ENCODE measurements at places on chromosomes 11 and 22. TPM values are rescaled to one million over a fixed set of nuclear protein-coding genes. Genes with fewer than 3 reads are reported as not detected.

- H3K4me1 ChIP-seq, result peaks cover 54% of the 10 kb centered on the region
- H3K4me3 ChIP-seq, result no peak overlapping the region
Measured at GRCh38 chr11:62435846-62436660, 17.2 kb downstream of the SCGB1A1 start.

GRCh38 chr11:132008872-132009271 is 638.5 kb downstream of the NTM start:
- no peaks in the 10 kb centered on the region for H3K4me1 ChIP-seq
- H3K27me3 ChIP-seq, result peaks cover 6% of the 10 kb centered on the region
- H3K4me3 ChIP-seq, result no peak overlapping the region
- DNase-seq, result no peak
- no peak overlapping the region for H3K27ac ChIP-seq

GRCh38 chr11:127943763-127944162 is 643.6 kb downstream of the ETS1 start:
- DNase-seq, result no peak
- H3K4me1 ChIP-seq, result no peaks in the 10 kb centered on the region
- no peak overlapping the region for H3K27ac ChIP-seq

- H3K27me3 ChIP-seq, result no peaks in the 10 kb centered on the region
- H3K27ac ChIP-seq, result no peak overlapping the region
- H3K4me3 ChIP-seq, result no peak overlapping the region
- DNase-seq, result no peak
- H3K4me1 ChIP-seq, result no peaks in the 10 kb centered on the region
- H3K36me3 ChIP-seq, result no peaks in the 10 kb centered on the region
Measured at GRCh38 chr11:72451831-72452376, 17.6 kb upstream of the CLPB start.

- no peaks in the 10 kb centered on the region for H3K36me3 ChIP-seq
- no peak for DNase-seq
- H3K27me3 ChIP-seq, result peaks cover 3% of the 10 kb centered on the region
- peaks cover 4% of the 10 kb centered on the region for H3K4me1 ChIP-seq
Measured at GRCh38 chr11:35554491-35555437, 29.3 kb upstream of the PAMR1 start.

DNA sequence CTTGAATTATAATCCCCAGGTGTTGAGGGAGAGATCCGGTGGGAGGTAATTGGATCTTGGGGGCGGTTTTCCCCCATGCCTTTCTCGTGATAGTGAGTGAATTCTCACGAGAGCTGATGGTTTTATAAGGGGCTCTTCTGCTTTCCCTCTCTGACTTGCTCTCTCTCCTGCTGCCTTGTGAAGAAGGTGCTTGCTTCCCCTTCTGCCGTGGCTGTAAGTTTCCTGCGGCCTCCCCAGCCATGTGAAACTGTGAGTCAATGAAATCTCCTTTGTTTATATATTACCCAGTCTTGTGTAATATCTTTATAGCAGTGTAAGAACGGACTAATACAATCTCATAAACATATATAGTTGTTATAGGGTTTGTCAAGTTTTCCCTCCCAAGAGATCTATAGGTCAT is 32.8 kb downstream of the KCNE3 start:
- H3K4me3 ChIP-seq, result no peak overlapping the region
- no peak overlapping the region for H3K27ac ChIP-seq
- H3K36me3 ChIP-seq, result no peaks in the 10 kb centered on the region
- no peaks in the 10 kb centered on the region for H3K27me3 ChIP-seq

DNA sequence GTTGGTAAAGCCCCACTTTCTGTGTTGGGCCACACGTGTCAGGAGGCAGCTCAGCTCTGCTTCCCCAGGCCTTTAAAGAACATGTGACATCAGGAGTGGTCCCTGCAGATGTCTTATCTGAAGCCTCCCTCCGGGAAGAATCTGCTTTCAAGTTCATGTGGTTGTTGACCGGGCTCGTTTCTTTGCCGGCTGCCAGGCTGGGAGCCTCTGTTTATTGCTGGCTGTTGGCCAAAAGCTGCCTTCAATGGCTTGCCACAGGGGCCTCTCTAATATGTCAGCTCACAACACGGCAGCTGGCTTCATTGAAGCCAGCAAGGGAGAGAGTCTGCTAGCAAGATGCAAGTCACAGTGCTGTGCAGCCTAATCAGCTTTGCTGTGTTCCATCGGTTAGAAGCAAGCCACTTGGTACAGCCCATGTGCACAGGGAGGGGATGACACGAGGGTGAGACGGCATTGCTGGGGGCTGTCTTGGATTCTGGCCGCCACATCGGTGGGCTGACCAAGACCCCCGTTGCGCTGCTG is 14.6 kb downstream of the MRGPRF start:
- H3K4me1 ChIP-seq, result peaks cover 12% of the 10 kb centered on the region
- no peaks in the 10 kb centered on the region for H3K36me3 ChIP-seq
- peak; percentile 23 for DNase-seq

- H3K4me3 ChIP-seq, result no peak overlapping the region
- no peak for DNase-seq
- no peaks in the 10 kb centered on the region for H3K36me3 ChIP-seq
- no peak overlapping the region for H3K27ac ChIP-seq
- no peaks in the 10 kb centered on the region for H3K27me3 ChIP-seq
Measured at GRCh38 chr11:33942954-33943353, 51.1 kb upstream of the LMO2 start.

DNA sequence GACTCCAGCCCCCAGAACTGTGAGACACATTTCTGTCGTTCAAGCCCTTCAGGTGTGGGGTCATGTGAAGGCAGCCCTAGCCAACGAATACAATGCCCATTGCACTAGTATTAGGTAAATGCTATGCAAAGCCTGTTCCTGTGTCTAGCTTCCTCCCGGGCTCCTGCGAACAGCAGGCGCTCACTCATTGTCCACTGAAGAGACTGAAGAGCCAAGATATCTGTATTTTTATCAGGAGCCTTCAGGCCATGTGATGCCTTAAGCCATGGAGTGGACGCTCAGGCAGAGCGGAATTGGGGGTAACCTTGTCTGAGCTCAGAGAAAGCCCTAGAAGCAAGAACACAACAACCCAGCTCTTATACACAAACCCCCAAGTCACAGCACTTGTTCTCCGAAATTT is 4.2 kb upstream of the TMPRSS6 start:
- no peak overlapping the region for H3K4me3 ChIP-seq
- H3K36me3 ChIP-seq, result no peaks in the 10 kb centered on the region

DNA sequence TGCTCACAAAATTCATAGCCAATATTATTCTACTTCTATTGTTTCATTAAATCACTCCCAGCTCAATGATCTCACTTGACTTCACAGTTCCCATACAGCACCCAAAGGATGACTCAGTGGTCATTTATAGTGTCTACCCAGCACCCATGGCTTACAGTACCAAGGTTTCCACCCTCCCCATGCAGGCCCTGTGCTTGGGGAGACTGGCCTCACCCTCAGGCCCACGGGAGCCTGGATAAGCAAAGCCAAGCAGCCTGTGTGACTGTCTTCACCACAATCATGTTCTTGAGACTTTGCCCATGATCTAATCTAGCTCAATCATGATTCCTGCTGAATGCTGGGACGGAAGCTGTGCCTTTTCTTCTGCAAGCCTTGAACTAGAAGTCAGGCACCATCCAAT is 97.6 kb downstream of the SLC36A4 start:
- H3K27ac ChIP-seq, result no peak overlapping the region
- H3K27me3 ChIP-seq, result no peaks in the 10 kb centered on the region
- DNase-seq, result no peak
- no peaks in the 10 kb centered on the region for H3K4me1 ChIP-seq
- no peaks in the 10 kb centered on the region for H3K36me3 ChIP-seq

DNA sequence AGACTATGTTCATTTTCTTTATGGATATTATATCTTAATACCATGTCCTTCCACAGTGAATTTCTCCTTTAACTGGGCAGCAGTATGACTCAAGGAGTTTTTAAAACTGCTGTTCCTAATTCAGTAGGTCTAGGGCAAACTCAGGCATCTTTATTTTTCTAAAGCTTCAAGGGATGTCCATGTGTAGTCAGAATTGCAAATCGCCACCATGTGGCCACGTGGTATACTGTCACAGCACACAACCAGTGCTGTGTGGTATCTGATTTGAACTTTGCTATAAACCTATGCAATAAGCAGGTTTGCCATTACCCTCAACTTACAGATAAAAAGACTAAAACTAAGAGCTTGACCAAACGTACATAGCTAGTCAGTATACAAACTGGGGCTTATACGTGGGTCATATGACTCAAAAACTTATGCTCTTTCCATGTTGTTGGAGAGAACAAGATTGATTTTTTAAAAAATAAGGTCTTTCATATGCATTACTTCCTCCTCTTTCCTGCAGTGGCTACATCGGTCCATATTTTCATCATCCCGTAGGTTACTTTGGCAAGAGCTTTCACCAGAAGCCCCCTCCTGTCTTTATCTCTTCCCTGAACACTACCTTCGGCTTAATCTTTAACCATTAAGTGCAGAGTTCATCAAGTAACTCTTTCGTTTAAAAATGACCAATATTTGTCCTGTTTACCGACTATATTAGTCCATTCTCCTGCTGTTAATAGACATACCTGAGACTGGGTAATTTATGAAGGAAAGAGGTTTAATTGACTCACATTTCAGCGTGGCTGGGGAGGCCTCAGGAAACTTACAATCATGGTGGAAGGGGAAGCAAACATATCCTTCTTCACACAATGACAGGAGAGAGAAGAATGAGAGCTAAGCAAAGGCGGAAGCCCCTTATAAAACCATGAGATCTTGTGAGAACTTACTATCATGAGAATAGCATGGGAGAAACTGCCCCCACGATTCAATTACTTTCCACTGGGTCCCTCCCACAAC is 8.0 kb upstream of the HTATIP2 start:
- no peak overlapping the region for H3K4me3 ChIP-seq
- DNase-seq, result no peak
- no peak overlapping the region for H3K27ac ChIP-seq
- no peaks in the 10 kb centered on the region for H3K36me3 ChIP-seq
- no peaks in the 10 kb centered on the region for H3K4me1 ChIP-seq

DNA sequence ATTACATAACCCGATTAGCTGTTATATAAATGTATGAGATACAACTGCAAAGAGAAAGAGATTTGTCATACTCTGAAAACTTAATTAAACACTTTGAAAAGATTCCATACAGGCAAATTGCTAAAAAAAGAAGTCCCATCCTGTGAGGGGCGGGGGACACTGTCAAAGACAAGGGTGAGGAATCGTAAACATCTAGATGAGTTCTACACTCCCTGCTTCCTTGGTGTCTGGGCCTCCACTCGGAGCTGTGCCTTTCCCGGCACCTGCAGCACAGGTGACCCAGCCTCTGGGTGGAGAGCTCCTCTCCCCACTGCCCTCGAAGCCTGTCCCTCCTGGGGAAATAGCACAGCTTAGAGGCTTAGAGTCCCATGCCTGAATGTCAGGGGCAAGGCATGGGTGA is 69.2 kb upstream of the CRYBB3 start:
- H3K27ac ChIP-seq, result no peak overlapping the region
- no peak overlapping the region for H3K4me3 ChIP-seq
- no peaks in the 10 kb centered on the region for H3K36me3 ChIP-seq
- DNase-seq, result no peak
- H3K4me1 ChIP-seq, result peaks cover 60% of the 10 kb centered on the region

DNA sequence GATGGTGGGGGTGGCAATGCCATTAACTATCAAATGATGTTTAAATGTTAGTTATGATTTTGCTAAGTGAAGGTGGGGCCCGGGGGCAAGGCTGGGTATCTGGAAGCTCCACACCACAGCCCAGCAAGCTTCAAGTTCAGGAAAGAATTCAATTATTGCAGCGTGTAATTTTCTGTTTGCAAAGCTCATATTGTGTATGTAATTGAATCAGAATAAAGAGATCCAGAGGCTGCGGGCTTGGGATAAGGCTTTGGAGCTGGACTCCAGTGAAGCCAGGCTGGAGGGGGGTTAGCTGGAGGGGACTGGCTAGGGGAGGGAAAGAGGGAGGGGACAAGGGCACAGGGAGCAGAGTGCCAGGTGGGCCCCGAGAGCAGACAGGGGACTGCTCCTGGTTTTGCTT is 557.1 kb upstream of the CADM1 start:
- H3K27me3 ChIP-seq, result no peaks in the 10 kb centered on the region
- H3K27ac ChIP-seq, result no peak overlapping the region
- no peaks in the 10 kb centered on the region for H3K36me3 ChIP-seq
- H3K4me1 ChIP-seq, result no peaks in the 10 kb centered on the region

GRCh38 chr22:20418211-20418788 is 19.3 kb downstream of the SCARF2 start:
- peaks cover 17% of the 10 kb centered on the region for H3K4me1 ChIP-seq
- peak; percentile 84 for DNase-seq
- no peaks in the 10 kb centered on the region for H3K36me3 ChIP-seq
- H3K4me3 ChIP-seq, result peak overlapping the region; percentile 52

GRCh38 chr11:13223112-13223511 is 54.5 kb upstream of the BMAL1 start:
- no peak overlapping the region for H3K4me3 ChIP-seq
- H3K27me3 ChIP-seq, result no peaks in the 10 kb centered on the region
- no peak overlapping the region for H3K27ac ChIP-seq

DNA sequence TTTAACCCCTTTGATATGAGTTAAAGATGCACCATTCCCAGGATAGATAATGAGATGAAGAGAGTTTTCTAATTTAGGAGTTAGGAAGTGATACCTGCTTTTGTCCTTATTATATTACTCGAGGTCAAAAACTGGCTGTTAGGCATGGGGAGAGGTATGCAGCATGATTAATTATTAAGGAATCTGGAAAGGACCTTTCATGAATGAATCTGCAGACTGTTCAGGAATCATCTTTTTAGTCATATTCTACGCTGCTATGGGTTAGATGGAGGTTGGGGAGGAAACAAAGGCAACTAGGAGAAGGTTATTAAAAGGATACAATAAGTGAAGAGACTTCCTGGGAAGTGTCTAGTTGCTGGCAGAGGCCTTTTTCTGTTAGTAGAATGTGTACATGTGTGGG is 492.4 kb upstream of the CCDC90B start:
- H3K36me3 ChIP-seq, result no peaks in the 10 kb centered on the region
- H3K27ac ChIP-seq, result no peak overlapping the region
- no peaks in the 10 kb centered on the region for H3K4me1 ChIP-seq
- no peaks in the 10 kb centered on the region for H3K27me3 ChIP-seq
- no peak for DNase-seq

- H3K4me1 ChIP-seq, result peaks cover 18% of the 10 kb centered on the region
- H3K36me3 ChIP-seq, result no peaks in the 10 kb centered on the region
- H3K4me3 ChIP-seq, result peak overlapping the region; percentile 69
- DNase-seq, result peak; percentile 21
- peak overlapping the region; percentile 89 for H3K27ac ChIP-seq
- H3K27me3 ChIP-seq, result no peaks in the 10 kb centered on the region
Measured at GRCh38 chr11:125591649-125592304, 875 bp upstream of the STT3A start.

- H3K4me3 ChIP-seq, result no peak overlapping the region
- H3K36me3 ChIP-seq, result no peaks in the 10 kb centered on the region
- H3K27me3 ChIP-seq, result no peaks in the 10 kb centered on the region
- H3K27ac ChIP-seq, result no peak overlapping the region
Measured at GRCh38 chr11:28464252-28464867, 356.2 kb downstream of the METTL15 start.

- H3K27ac ChIP-seq, result no peak overlapping the region
- no peaks in the 10 kb centered on the region for H3K27me3 ChIP-seq
- no peak for DNase-seq
- H3K36me3 ChIP-seq, result no peaks in the 10 kb centered on the region
- H3K4me3 ChIP-seq, result no peak overlapping the region
Measured at GRCh38 chr11:8138526-8138925, 30.3 kb downstream of the RIC3 start.

The OR51E2 gene
- not detected for total RNA-seq

The STIM1 gene
- total RNA-seq, result 25.8 TPM

The MAJIN gene
- total RNA-seq, result not detected

The NOX4 gene
- total RNA-seq, result 2.1 TPM

The PNPLA5 gene
- not detected for total RNA-seq

The CCDC73 gene
- not detected for total RNA-seq

The GPR137 gene
- total RNA-seq, result 22.6 TPM

The CCDC157 gene
- total RNA-seq, result 1.2 TPM

The INS gene
- total RNA-seq, result 0.76 TPM

The KIRREL3 gene
- total RNA-seq, result 0.31 TPM

The CLDN25 gene
- not detected for total RNA-seq
